ENCODE measurements at places on chromosomes 1 and 21. TPM values are rescaled to one million over a fixed set of nuclear protein-coding genes. Genes with fewer than 3 reads are reported as not detected.

DNA sequence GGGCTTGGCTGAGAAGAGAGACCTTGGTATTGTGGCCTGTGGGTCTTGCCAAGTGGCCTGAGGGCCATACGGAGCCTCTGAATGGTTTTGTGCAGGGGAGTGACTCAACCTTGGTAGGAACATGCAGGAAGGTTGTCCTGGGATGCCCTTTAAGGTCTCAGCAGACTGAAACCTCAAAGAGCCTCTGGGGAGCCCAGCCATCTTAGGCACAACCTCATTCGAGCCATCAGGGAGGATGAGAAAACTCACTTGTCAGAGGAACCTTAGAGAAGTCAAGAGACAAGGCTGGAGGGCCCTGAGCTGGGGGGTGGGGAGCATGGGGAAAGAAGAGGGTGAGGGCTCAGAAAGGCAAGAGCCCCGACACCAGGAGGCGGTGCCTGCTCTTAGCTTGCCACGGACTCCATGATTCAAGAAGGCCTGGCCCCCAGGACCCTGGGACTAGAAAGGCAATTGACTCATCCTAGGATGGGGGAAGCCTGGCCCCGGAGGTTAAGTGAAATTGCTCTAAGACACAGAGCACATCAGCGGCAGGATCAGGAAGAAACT, 13.0 kb downstream of the IFI6 start:
- no peak for DNase-seq

DNA sequence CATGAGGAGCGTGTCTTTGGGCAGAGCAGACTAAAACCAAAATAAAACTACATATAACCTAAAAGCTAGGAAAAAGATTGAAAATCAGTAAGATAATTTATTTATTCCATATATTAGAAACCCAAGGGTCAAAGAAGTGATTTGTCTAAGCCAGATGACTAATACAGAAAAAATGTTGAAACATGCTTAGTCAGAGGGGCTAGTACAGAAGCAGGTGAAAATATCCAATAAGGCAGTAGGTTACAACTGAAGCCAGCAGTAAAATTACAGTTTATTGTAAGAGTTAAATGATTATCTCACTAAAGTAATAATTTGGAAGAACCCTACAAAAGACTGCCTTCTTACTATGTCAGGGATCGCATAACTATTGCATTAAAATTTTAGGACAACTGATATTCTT, 1190.9 kb upstream of the PRMT6 start:
- DNase-seq: no peak

DNA sequence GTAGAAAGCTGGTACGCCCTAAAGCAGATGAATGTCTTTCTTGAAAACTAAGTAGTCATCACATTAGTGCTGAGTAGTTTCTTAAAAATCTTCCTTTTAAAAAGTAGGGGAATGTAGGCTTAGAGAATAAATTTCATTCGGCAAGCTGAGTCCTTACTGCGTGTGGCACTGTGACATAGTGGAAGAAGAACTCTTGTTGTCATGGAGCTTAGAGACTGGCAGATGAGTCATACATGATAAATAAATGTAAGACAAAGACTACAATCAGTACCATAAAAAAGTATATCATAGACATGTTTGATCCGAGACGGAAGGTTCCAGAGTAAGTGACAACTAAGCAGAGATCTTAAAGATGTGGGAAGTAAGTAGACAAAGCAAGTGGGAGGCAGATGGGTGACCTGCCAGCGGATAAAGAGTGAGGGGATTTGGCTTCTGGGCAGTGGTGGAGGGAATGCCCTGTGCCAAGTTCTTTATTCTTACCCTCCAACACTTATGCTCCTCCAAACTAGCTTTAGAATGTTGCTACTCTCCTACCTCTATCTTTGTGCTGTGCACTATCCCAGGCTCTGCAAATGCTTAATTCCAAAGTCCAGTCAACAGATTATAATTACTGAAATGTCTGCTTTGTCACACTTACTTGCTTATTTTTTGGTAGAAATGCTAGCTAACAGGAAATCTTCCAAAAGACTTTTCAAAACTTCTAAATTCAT, 608.5 kb upstream of the USP24 start:
- no peak for DNase-seq

DNA sequence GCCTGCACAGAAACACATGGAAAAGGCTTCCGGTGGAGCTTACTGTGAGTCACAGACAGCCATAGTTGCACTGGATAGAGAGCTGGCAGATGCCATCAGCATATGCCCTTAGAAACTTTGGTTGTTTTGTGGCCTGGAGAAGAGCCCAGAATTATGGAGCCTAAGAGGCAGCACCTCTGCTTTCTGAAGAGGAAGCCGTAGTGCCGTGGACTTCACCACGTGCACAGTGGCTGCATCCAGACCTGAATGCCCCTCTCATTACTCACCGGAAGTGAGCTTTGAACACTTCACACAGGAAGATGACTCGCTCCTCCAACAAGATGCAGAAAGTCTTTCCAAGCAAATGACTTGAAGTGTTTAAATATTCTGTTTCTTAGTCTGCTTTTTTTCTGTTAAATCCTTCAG, 28.4 kb downstream of the JUN start:
- DNase-seq: peak; percentile 79

GRCh38 chr1:58608945-58609344, 31.9 kb upstream of the TACSTD2 start:
- no peak for DNase-seq

DNA sequence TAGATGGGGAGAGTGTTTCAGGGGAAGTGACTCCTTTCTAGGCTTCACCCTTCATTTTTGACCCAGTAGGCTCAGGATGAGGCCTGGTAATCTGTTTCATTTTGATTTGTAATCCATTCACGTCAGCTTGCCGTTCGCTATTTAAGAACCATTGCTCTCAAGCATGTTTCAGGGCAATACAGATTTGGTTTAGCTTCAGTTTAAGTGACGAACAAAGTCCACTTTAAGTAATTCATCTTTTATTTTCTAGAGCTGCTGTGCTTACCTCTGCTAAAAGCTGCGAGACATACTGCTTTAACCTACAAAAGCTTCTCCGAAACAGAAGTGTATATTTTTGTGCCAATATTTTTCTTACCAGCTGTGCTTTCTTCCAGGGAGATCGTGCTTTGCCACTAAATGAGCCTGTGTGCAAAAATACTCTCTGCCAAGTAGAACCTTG, 8.9 kb upstream of the FMO3 start:
- no peak for DNase-seq

DNA sequence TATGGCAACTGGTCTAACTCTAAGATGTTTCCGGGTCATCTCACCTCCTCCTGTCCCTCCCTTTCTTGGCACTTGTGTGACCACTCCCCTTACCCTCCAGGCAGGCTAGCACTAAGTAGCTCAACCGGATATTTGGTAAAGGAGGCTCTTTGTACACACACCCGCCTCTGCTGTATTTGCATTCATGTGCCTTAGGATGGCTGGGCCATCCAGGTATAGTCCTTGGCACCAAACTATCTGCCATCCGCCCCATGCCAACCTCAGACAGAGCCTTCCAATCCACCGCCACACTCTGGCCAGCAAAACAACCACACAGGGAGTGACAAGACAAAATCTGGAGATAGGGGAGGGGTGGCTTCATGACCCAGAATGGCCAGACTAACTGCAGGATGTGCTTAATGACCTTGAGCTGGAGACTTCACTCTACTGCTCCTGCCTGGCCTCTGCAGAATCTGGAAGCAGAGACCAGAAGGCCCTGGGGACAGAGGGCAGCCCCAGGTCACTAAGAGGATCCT, 59.5 kb downstream of the CDK18 start:
- no peak for DNase-seq

GRCh38 chr1:62428351-62428750, 8.5 kb upstream of the USP1 start:
- DNase-seq: no peak

GRCh38 chr1:238660849-238661248, 725.5 kb upstream of the CHRM3 start:
- no peak for DNase-seq

DNA sequence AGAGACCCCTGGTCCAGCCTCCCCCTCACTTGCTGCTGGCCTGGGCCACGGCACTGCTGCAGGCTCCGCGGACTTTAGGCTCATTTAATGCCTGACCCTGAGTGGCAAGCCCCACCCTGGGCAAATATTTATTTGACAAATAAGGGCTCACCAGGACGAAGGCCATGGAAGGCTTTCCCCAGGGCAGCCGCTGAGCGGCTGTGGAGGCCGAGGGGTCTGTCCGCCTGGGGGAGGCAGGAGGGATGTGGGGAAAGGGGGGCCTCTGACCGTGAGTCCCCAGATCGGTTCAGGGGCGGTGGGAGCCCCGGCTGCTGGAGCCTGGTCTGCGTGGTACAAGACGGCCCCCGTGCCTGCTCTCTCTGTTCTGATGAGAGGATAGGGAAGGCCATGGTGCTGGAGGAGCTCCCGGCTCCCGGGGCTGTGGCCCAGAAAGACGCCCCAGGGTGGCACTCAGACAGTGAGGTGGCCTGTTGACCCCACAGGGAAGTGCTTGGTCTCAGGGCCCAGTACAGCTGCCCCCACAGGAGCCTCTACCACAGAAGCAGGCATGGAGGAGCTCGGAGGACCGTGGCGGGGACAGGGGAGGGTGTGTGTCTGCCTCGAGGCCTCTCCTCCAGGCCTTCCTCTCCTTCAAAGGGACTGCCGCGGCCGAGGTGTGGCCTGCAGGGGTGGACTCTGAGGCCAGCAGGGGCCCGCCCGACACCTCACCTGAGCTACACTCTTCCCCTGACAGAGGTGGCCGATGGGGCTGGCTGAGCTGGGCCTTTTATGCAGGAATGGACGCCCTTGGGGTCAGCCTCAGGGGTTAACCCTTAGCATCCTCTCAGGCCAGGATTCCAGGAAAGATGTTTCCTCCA, 9.1 kb upstream of the C1orf159 start:
- DNase-seq: no peak

Gene AQP10
- polyA plus RNA-seq: not detected

DNA sequence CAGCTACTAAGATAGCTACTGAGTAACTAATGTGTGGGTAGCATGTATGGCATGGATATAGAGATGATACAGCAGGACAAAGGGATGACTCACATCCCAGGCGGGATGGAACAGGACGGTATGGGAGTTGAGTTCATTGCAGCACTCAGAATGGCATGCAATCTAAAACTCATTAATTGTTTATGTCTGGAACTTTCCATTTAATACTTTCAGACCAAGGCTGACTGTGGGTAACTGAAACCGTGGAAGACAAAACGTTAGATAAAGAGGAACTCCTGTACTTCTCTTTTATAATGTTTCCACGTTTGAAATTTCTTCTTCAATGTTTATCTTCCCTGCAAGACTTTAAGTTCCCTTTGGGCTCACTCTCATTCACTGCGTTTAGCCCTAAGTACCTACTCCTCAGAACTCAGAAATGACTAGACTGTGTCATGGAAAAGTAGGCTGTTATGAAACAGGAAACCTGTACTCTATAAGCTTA, 151.9 kb downstream of the MAGI3 start:
- DNase-seq: no peak

GRCh38 chr1:31715087-31715872, 11.5 kb upstream of the COL16A1 start:
- peak; percentile 95 for DNase-seq

Gene TTC39A
- polyA plus RNA-seq: 31.4 TPM

- no peak for DNase-seq
Measured at GRCh38 chr1:203140743-203141520, 13.4 kb downstream of the ADORA1 start.

Gene CASZ1
- 10.1 TPM for polyA plus RNA-seq

DNA sequence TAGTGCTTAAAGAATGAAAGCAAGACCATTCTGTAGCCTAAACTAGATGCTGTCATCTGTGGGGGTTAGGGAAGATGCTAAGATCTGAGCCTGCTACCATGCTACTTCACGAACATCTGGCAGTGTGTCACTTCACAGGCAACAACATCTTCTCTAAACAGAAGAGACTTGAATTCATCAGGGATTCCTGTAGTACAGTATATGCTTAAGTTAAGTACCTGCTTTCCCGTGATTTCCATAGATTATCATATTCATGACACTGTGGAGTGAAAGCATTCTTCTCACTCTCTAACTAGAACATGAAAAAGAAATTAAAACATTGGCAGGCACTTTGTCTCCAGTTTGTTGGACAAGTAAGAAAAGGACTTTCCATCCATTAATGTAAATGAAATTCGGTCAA, 390.9 kb downstream of the PTBP2 start:
- DNase-seq: no peak

Gene CAPN9
- polyA plus RNA-seq: not detected

Gene MPL
- polyA plus RNA-seq: not detected

Gene GPR25
- polyA plus RNA-seq: not detected

Data from kidney (tissue), 22 donors.